SK-N-SH treated with all-trans-retinoic acid at 6 μM for 48 hours (cell line): ENCODE measurements at places on chromosomes 7 and 10.

DNA sequence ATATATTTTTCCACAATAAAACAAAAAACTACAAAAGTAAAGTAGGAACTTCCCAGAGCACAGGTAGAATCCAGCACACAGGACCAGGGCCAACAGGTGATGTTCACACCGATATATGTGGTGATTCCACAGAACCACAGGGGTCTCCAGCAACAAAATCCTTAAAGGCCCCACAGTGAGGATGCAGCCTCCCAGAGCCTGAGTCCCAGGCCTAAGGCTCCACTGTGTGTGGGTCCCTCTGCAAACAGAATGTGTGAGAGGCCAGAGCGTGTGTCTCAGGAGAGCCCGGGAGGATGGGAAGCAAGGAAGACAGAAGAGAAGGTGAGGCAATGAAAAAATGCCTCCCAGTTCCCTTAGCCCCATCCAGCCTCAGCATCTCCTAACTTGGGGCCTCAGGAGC lies 173.9 kb downstream of the GRID1 start:
- ATAC-seq, result no peak

- ATAC-seq, result no peak
These were observed 7.3 kb downstream of the TRA2A start for GRCh38 chr7:23524473-23524872.

DNA sequence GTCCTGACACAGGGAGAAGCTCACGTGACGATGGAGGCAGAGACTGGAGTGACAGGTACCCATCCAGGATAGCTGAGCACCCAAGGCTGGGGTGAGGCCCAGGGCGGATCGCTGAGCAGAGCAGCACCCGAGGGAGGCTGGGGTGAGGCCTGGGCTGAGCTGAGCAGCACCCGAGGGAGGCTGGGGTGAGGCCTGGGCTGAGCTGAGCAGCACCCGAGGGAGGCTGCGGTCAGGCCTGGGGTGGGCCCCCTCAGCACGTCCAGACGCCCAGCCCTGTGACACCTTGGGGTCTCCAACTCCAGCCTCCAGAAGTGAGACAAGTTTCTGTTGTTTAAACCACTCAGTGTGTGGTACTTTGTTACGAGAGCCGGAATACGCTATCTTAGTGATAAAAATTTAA lies 236.3 kb downstream of the ZMYND11 start:
- no peak for ATAC-seq

GRCh38 chr7:100469227-100470044 lies 5.4 kb upstream of the SPACDR start:
- ATAC-seq, result peak; percentile 85

DNA sequence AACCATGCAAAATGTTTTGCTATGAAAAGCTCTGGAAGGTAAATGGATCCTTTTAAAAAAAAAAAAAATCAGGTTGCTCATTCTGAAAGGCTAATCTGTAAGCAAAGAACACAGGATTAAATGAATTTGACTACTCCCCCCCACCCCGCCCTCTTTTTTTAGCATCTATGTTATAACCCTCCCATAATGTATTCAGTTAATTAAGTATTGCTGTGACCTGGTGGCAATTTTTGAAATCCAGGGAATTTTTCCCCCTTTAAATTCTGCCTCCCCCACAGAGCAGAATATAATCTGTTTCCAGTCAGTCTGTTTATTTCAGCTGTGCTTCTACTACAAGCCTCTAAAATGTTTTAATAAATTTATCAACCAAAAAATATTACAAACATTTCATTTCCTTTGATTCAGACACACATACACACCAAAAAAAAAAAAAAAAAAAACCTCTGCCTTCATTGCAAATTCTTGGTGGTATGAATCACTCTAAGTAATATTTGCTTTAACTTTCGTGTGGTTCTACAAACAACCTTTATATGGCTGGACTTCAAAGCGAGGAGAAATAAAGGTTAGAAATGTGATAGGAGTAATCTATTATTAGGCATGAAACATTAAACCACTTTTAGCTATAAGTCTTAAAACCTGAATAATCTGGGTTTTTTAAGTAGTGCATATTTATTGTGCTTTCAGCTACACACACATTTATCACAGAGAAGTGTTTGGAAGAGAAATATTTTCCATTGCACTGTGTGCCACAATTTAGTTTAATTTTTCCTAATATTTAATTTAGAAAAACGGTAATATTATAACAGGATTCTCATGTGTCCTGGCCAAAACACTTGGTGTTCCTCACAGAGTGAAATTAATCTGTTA lies 64.4 kb upstream of the ARID5B start:
- peak; percentile 57 for ATAC-seq

DNA sequence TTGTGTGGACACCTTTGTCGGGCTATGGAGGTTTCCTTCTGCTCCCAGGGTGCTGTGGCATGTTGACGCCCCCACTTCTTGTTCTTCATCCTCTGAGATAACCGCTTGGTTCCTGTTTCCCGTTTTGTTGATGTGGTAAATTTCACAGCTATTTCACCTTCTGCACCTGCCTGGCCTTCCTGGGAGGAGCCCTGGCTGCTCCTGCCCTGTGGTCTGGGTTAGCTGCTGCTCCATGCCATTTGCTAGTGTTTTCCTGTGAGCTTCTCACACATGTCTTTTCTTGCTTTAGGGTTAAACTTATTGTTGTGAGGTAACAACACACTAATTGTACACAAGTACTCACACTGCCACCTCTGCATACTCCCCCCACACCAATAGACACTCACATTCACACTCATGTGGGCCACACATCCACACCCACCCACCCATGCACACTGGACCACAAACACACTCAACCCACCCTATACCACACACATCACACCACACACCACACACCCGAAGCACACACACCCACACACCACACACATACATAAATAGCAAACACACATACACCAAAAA lies 46.5 kb upstream of the MSMB start:
- ATAC-seq, result no peak

- ATAC-seq, result no peak
These were observed 30.1 kb upstream of the CCL24 start for GRCh38 chr7:75843613-75844116.

DNA sequence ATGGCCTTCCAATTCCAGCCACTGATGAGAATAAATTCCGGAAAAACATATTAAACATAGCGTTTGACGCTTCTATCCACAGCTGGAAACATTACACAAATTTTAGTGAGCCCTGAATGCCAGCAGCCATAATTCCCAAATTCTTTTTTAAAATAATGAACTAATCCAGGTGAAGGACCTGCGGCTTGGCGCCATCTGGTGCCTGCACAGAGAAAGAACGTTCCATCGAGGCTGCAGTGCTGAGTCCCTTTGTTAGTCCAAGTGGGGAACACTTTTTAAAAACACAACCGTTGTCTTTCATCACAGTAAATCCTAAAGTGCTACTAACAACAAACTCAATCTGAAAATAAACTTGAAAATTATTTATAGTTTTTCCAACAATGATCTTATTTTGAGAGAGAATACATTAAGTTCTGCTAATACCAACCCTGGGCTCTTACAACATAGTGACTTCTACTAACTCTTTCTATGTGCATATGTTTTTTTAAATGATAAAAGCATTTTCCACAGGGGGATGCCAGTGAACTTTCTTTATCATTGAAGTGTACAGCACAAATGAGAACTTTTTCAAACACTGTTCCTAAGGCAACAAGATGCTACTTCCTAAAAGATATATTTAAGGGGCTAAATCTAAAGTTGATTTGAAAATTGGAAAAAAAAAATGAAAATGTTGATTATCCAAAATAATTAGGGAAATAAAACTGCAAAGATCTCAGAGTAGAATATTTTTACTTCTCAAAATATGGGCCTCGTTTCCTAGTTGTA lies 166.9 kb upstream of the RNF32 start:
- ATAC-seq, result peak; percentile 88

GRCh38 chr7:120658516-120658915 lies 199.4 kb downstream of the TSPAN12 start:
- ATAC-seq, result no peak

DNA sequence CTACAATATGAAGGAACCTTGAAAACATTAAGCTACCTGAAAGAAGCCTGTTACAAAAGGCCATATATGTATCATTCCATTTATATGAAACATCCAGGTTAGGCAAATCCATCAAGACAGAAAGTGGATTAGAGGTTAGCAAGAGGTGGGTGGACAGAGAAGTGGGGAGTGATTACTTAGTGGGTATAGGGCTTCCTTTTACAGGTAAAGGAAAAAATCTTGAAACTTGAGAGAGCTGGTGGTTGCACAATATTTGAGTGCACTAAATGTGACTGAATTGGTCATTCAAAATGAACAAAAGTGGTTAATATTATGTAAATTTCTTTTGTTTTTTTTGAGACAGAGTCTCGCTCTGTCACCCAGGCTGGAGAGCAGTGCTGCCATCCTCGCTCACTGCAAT lies 119.4 kb upstream of the KIF5B start:
- no peak for ATAC-seq

DNA sequence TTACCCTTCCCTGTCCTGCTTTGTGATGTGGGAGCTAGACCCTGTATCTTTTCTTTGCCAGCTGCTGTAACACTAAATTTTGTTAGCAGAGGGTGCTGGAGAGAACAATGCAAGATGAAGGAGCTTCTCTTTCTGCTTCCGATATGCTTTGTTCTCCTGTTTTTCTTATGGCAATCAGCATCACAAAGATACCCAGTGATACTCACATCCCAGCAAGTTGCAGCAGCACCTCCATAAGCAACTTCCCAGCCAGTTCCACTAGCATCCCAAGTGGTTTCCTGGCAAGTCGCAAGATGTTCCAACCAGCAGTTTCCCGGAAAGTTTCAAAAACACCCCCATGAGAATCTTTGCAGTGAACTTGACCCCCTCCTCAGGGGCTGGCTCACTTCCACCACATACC lies 148.6 kb downstream of the IMMP2L start:
- no peak for ATAC-seq

- ATAC-seq, result no peak
These were observed 98.6 kb downstream of the ARID5B start for GRCh38 chr10:62000037-62000603.

- ATAC-seq, result no peak
These were observed 81.1 kb upstream of the NEUROD6 start for GRCh38 chr7:31421607-31422006.

DNA sequence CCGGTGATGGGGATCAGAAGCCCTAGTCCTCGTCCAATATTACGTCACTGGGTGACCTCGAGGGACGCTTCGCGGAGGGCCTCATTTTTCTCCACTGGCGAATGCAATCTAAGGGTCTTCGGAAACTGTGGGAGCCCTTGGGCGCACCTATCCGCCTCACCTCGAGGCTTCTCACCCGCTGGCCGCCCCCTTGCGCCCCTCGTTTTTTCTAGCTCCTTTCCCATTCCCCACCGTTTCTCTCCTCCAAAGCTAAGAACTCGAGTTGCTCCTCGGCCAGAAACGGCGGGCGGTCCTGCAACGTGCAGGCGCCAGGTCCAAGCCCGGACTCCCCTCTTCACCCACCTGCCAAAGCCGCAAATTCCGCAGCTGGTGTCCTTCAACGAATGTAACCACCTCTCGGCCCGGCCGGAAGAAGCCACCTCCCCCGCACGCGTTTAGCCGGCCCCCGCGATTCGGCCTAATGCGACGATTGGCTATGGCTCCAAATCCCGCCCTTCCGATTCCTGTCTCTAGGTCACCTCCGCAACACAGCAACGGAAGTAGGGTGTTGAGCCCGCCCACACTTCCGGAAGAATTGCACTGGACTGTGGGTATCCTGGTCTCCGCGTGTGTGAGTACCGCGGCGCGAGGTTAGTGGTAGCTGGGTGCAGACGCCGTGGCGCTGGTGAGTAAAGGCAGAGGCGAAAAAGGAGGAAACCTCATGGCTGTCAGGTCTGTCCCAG lies at the start of the genes ATP5MK and PDCD11:
Gene ATP5MK (minus strand): TSS at position 409 of the 722 bp plus-strand sequence. CDS start 4,018 bp downstream, outside the sequence.
Gene PDCD11 (plus strand): TSS at position 560 of the 722 bp plus-strand sequence. CDS start 1,801 bp downstream, outside the sequence.
- ATAC-seq, result peak; percentile 100

GRCh38 chr10:78757344-78757925 lies 311.3 kb upstream of the ZMIZ1 start:
- ATAC-seq, result peak; percentile 46

GRCh38 chr10:1057106-1057657 lies 997 bp downstream of the WDR37 start:
- ATAC-seq, result peak; percentile 41

GRCh38 chr7:109577265-109577664 lies 1007.6 kb downstream of the DNAJB9 start:
- ATAC-seq, result no peak

DNA sequence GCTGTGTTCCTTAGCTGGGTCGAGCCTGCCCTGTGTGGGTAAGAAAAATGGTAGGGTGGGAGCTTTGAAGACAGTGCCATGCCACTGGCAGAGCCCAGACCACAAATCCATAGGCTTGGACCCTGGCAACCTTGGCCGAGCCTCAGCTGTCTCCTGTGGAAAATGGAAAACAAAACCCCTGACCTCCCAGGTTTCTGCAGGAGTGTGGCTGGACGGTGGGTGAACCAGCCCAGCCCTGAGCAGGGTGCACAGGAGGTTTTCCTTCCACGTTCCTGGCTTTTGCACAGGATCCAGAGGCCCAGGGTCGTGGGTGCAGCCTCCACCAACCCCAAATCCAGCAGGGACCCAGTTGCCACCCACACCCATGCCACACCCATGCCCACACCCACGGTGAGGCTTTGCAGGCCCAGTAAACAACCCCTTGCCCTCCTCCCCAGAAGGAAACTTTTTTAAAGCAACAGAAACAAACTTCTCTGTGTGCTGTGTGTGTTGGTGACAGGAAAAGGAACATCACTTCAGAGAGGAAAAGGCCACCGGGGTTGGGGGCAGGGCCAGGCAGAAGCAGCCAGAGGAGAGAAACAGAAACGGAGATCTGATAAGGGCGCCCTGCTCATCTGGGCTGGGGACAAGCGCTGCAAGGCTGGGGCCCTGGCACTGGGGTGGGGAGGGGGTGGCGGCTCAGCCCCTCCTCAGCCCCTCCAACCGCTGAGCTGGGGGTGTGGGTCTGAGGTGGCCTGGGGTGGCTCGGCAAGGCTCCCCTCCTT lies 20.7 kb upstream of the ZMIZ1 start:
- no peak for ATAC-seq

DNA sequence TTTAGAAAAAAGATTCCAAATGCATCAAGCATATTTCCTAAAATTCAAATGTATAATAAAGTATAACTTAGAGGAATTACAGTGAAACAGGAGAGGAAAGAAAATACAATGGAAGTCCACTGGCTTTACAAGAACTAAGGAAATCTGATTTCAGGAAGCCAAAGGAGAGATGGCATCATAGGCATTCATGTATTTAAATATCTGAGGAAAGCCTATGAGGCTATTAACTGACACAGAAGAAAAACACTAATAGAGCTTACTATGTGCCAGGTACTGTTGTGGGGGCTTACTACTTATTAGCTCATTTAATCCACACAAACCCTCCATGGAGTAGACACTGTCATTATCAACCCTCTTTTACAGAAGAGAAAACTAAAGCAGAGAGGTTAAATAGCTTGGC lies 92.2 kb downstream of the SRPK2 start:
- peak; percentile 58; the same call in 2 of the 3 replicates for ATAC-seq

GRCh38 chr7:95527776-95528250 lies 42.1 kb downstream of the ASB4 start:
- no peak; the same call in 2 of the 3 replicates for ATAC-seq

DNA sequence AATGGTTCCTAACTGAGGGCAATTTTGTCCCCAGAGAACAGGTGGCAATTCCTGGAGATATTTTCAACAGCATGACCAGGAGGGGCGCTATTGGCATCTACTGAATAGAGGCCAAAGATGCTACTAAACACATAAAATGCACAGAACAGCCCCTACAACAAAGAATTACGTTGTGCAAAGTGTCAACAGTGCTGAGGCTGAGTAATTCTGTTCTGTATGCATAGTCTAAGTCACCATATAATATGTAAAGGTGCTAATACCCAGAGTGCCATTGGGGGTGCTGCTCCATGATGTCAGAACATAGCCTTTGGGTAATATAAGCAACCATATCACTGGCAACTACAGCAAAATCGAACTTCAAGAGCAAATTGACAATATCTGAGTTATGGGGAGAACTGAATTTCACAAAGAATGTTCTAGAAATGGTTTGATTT lies 213.3 kb upstream of the PHYHIPL start:
- ATAC-seq, result no peak

- ATAC-seq, result no peak
These were observed at the start of gene RAMP3 for GRCh38 chr7:45157653-45158401. Gene RAMP3 (plus strand): TSS chr7:45157791. CDS start chr7:45157829, 38 bp downstream.
